ENCODE measurements at places on chromosomes 1 and 21.

DNA sequence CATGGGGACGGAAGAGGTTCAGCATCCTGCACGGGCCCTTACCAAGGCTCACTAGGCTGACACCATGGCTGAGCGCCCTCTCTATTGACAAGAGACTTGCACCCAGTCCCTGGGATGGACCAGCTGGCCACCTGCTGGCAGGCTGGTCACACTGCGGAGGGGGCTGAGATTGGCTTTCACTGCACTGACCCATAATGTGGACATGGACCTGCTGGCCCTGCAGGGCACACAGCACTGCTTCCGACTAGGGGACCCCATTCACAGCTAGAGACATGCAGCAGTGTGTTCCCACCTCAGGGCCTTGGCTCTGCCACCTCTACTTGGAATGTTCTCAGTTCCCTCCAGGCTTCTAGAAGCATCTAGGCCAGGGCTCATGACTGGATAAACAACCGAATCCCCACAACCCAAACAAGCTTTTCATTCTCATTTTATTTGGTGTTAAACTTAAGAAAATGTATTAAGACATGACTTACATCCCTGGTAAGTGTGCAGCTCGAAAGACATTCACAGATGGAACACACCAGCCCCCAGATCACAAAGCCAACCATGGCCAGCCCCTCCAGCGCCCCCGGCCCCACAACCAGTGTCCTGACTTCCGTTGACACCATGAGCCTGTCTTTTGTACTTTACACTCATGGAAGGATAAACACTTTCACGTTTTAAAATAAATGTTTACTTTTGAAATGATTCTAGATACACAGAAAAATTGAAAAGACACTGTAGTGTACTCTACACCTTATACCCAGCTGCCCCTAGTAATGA is 9.3 kb upstream of the SRARP start:
- DNase-seq: peak; percentile 84

GRCh38 chr1:185537596-185537995 is 196.6 kb upstream of the HMCN1 start:
- DNase-seq: no peak

DNA sequence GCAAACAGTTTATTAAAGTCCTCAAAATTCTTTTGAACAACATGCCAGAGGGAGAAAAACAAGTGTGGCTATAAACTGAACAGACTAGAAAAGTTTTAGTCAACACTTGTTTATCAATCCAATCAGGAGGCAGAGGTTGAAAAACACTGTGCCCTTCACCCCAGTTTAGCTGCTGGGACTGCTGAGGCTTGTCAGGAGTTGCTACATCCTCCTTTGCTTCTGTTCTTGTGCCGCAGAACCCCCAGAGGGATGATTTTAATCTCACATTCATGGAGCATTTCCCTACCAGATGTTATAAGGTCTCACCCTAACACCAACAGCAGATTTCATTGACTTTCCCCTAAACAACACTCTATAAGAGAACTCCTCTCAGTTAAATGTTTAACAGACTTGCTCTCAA is 321.2 kb downstream of the VAV3 start:
- no peak for DNase-seq

DNA sequence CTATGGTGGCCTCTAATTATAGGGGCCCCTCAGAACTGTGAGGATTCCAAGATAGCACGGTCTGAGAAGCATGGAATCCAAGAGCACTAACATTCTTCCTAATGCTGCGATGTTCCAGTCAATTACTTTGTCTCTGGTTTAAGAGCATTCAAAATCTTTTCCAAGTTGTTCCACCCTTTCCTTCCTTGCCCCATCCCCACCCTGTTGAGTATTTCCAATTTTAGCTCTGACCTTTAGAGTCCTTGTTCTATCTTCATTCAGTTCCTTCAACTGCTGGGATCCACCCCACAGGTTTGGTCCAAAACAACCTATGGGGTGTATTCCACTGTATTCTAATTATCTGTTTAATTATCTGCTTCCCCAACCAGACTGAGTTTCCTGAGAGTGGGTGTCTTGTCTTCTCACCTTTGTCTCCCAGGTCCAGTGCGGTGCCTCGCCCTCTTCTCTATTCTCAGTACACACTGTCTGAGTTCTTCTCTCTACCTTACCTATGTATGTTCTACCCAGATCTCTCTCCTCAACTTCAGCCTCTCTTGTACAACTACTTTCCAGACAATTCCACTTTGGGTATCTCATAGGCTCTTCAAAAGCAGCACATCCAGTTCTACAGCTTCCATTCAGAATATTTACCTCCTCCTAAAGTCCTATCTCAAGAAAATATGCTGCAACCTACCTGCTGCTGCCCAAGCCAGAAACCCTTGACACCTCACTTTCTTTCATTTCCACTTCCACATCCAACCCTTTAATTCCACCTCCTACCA is 25.0 kb upstream of the BCL9 start:
- DNase-seq: no peak
